IPS DF 19.7 (cell line): ENCODE measurements at places on chromosomes 5 and 9.

GRCh38 chr5:138974227-138975063 lies 99.3 kb upstream of the LRRTM2 start:
- DNase-seq = no peak

DNA sequence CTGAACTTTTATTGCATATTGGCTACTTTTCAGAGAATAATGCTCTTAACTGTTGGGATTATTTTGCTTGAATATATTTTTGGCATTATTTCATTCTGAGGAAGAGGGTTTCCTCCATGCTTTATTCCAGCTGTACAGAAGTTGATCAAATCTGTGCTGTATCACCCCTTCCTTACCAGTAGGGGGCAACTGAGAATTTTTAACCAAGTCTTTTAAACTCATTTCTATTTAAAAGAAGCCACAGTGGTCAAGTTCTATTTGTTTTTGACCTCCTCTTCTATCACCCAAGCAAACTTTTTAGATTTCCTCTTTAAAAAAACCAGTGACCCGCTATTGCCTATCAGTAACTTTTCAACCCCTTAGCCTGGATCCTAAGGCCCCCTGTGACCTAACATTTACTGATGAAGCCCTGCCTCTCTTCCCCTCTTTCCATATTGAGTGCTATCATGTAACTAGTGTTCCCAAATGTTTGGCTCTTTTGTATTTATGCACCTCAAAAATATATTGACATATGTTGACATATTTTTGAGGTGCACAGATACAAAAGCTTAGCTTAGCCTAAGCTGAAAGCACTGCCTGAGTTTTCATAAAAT lies 80.6 kb downstream of the FBXO4 start:
- DNase-seq = no peak

- DNase-seq = no peak
Observed at GRCh38 chr5:10126900-10127299, 122.8 kb downstream of the ATPSCKMT start.

GRCh38 chr9:124202447-124202971 lies 55.2 kb upstream of the NEK6 start:
- no peak for DNase-seq

- no peak for DNase-seq
Observed at GRCh38 chr5:113278976-113279375, 155.8 kb downstream of the TSSK1B start.

DNA sequence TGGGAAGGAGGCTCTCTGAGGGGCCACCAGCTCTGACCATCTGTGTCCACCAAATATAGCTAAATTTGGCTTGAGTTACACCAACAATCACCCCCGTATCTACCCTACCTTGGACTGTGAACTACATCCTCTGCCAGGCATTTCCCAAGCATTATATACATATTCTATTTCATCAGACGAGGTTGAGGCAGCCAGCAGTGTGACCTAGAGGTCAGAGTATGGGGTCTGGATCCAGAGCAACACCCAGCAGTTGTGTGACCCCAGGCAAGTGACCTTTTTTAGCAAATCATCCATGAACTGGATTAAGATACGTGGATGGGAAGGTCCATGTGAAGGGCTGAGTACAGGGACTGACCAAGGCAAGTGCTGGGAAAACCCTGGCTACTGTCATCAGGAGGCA lies 180.6 kb downstream of the HSPA4 start:
- no peak for DNase-seq

DNA sequence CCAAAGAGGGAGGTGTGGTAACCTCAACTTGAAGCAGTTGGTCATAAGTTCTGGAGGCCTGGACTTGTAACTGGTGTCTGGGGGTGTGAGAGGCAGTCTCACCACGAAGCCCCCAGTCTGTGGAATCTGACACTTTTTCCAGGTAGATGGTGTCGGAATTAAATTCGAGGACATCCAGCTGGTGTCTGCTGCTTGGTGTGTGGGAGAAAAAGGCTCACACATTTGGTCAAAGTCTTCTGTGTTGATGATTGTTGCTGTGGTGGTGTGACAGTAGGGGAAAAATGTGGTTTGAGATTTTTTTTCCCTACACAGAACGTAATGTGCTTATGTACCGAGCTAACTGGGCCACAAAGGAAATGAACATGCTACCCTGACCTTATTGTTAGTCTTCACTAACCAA lies 251.9 kb downstream of the MAT2B start:
- no peak for DNase-seq

DNA sequence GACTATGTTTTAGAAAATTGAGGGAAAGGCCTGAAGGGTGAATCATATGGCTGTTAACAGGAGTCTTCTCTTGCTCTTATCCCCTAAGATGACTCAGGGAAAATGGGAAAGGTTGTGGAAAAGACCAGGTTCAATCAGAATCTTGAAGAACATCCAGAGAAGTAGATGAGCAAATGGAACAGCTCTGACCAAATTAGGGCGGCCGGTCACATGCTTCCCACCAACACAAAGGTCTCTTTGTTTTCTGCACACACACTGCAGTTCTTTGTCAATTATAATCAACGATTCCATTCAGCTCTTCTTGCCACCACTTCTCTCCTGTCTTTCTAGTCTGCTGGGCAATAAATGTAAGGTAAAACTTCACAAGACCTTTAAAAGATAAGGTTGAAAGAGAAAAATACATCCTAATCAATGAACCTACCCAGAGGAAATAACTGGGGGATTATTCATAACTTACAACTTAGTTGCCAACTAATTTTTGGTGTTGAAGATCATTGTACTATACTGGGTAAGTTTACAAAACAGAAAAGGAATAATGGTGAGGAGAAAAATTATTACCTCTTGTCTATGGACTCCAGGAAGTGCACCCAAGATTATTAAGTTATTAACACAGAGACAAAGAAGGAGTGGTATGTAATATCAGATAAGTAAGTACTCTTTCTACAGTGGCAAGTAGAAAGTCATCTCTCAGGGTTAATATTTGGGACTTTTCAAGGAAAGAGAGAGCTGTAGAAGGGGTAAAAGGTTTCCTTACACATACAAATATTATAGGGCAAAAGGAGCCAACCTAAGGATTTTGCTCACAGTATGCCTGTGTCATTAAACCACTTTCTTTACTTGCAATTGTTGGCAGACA lies 441.9 kb upstream of the PIK3R1 start:
- no peak for DNase-seq

DNA sequence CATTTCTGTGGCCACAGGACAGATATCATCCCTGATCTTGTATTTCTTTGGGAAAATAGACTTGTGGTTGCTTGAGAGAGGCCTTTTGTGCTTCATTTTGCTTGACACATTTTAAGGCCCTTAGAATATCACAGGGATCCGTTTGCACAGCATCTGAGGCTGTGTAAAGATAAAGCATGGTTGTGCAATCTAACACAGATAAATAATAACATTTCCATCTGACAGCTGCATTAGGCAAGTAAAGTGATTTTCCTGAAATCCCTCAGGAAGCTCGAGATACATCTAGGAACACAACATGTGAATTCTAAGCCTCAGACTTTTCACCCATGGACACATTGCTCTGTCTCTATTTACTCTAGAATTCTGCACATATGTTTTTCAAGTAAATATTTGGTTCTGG lies 212.8 kb upstream of the ADAMTSL1 start:
- DNase-seq = no peak

DNA sequence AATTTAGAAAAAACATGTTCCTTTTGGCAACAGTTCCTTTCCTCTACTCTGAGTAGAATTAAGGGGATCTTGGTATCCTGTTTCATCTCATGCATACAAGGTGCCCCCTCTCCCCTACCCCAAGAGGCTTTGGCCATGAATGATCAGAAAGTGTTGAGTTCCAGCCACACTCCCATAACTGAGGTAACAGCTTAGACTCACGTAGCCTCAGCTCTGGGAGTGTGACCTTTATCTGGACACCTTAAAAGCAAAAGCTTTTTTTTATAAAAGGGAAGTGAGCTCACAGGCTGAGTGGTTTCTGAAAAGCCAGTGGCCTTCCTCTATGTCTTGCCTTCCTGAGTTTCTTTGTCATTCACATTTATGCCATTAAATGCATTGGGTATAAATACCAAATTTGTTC lies 900 bp upstream of the HAVCR2 start:
- no peak for DNase-seq

GRCh38 chr5:51388488-51389287 lies 5.4 kb downstream of the ISL1 start:
- no peak for DNase-seq

DNA sequence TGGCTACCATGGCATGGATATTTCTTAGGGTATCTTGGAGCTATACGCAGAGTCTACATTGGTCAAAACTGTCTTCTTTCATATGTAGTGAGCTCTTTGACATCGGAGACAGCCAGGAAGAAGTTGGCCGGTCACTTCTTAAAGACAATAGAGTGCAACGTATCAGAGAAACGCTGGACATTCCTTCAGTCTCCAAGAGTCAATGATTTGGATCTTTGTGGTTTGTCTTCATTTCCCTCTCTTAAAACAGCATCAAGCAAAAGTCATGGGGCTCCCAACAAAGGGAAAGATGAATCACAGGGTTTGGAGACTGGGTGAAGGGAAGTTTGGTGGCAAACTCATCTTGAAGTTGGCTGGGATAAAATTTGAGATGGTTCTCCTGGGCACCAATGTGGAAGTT lies 320.1 kb downstream of the AGTPBP1 start:
- no peak for DNase-seq

DNA sequence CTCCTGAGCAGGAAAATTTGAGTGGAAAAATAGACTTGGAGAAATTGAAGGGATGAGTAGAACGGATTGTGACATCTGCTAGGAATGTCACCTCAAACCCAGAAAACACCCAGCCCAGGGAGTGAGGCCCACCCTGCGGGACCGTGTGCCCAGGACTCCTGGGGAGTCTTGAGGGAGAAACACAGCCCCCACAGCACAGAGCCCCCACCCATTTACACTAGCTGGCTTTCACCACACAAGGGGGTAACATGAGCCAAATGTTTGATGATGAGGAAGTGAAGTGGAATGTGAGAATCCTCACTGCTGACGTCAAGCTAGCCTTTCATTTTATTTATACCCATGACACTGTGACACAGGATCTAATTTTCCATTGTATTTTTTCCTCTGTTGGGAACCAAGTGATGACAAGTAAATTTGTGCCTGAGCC lies 42.8 kb upstream of the PDE8B start:
- no peak for DNase-seq

DNA sequence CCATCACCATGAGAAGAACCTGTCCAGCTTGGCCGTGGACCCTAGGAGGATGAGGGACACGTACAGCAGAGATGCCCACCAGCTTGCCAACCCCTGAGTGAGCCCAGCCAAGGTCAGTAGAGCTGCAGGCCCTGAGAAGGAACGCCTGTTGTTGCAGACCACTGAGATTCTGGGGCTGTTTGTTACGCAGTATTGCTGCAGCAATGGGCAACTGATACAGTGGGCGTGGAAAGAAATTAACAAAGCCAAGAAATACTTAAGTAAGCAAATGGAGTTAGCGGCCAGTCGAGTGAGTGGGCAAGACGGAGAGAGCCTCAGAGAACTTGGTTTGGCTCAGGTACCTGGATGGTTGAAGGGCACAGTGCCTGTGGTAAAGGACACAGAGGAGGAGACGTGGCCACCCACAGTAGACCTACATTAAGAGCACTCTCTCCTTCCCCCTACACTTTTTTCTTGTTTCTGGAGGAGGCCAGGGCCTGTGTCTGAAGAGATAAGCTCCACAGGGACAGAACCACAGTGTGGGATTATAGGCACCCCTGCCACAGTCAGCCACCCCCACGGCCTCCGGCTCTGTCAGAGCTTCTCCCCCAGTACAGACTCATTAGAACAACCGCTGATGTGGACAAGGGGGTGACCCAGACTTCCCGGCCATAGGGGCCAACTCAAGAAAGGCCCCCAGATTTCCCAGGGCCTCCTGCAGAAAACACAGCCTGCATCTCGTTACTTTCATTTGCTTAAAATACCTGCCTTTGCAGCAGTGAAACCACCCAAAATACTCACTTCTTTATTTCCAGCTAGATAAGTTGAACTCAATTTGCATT lies 40.1 kb upstream of the GRHPR start:
- no peak for DNase-seq

DNA sequence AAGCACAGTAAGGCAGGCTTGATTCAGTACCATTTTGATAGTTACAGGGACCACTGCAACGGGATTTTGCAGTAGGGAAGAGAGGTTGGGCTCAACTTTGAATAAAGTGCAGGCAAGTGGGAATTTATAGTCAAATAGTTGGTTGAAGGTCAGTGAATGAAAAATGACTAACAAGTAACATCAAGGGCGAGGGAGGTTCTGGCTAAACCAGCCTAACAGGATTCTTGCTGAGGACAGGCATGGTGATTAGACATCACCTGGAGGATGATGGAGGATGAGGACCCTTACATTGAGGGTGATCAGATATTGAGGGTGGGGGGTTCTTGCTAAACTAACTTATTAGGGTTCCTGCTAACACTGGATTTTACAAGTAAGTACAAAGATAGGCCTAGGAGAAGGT lies 66.1 kb upstream of the SMC5 start:
- no peak for DNase-seq

GRCh38 chr5:153267506-153267905 lies 223.0 kb upstream of the GRIA1 start:
- DNase-seq = no peak

GRCh38 chr5:160310140-160310539 lies 2.2 kb downstream of the CCNJL start:
- DNase-seq = no peak

GRCh38 chr9:76020652-76021051 lies 130.2 kb downstream of the PCSK5 start:
- no peak for DNase-seq

DNA sequence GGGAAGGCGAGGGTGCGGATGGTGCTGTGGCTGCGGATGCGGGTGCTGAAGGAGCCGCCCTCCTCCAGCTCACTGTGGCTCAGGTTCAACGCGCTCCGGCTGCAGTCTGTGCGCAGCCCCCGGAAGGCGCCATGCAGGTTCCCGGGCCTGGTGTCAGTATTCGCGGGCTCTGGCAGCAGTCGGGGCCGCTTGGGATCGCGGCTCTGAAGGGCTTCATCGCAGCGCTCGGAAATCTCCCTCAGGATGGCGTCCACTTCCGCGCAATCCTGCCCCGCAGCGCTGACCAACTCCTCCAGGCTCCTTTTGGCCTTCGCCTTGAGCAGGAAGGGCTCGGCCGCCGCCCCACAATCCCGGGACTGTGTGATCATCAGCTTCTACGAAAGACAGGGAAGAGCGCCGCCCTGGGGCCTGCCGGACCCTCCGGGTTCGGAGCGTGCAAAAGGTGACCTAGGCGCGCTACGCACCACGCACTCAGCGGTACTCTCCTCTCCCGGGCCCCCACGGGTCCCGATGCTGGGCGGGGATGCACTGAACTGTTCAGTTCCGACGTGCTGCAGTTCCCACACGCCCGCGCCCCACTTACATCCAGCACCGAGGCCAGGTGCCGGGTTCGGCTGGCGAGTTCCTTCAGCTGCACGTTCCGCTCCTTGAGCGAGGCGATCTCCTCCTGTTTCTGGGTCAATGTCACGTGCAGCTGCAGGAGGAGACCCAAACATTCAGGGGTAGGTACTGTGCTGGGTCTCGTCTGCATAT lies 6.5 kb downstream of the MCIDAS start:
- DNase-seq = no peak
